ENCODE measurements at places on chromosomes 2 and 18.

DNA sequence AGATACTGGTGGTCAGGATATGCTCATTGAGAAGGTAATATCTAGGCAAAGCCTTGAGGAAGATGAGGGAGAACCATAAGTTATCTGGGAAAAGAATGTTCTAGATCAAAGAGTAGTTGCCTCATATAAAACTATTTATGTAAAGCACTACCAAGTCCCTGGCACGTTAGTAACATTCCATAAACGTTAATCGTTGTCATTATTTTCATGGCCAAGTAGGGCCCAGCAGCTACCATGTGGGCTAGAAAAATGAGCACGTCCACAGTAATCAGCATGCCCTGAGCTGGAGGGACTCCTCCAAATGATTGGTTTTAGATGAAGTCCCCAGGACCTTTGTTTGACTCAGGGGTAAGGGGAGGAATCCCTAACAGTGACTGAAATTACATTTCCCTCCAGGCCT lies 32.7 kb upstream of the AFTPH start:
- DNase-seq: no peak

DNA sequence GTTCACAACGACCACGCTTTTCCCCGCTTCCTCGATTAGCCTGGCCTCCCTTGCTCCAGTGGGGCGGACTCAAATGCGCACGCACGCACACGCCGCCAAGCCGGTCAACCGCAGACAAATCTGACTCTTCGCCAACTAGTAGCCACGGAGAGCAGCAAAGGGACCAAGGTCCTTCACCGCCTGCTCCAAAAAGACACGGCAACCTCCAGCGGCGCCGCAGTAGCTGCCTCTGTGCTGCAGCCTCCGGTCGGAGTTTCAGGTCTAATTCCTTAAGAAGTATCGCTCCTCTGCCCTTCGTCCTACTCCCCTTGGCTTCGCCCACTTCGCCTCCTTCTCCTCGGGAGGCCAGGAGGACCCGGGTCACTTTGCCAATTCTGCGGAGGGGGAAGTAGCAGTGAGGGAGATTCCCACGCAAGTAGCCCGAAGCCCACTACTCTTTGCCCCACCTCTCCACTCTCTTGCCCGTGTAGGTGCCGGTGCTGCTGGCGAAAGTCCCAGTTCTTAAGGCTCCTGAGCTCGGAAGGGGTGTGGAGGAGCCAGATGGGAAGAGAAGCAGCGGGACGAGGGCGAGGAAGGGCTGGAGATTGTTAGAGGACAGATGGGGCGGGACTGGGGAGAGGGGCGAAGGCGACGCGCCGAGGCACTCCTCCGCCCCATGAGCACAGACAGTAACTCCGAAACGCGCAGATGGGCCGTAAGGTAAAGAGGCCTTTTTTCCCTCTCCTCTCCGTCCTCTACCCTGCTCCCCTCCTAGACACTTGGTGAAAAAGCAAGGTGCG lies 615 bp downstream of the AKAIN1 start:
- DNase-seq: no peak

GRCh38 chr2:176725873-176726645 lies 456.8 kb downstream of the MTX2 start:
- no peak for DNase-seq

DNA sequence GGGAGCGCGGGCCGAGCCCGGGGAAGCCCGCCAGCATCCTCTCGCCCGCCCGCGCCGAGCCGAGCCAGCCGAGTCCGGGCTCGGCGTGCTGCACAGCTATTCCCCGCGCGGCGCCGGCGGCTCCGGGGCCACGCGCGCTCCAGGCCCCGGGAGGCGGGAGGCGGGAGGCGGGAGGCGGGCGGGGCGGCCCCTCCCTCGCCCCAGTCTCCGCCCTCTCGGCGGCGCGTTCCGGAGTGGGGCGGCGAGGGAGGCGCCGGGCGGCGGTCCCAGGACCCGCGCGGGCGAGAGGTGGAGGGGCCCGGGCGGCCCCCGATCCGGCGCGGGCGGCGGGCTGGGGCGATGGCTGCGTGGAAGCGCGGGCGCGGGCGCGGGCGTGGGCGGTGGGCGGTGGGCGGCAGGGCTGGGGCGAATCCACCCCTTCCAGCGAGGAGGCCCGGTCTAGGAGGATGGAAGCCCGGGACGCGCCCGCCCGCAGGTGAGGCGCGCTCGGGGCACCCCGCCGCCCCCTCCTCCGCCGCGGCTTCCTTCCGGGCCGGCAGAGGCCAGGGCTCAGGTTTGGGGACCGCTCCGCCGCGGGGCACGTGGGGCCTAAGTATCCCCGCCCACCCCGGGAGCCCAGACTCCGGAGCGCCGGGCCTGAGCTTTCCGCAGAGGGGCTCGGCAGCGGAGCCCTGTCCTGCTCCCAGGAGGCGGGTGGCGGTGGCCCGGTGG lies at the start of gene ADCY3:
Gene ADCY3, minus strand, starts transcription at position 140 of the 711 bp plus-strand sequence. CDS start 1,250 bp downstream, outside the sequence.
- DNase-seq: peak; percentile 21

GRCh38 chr2:120834206-120834605 lies 98.5 kb downstream of the GLI2 start:
- no peak for DNase-seq

GRCh38 chr2:119407430-119408220 lies 24.0 kb upstream of the TMEM37 start:
- DNase-seq: no peak

DNA sequence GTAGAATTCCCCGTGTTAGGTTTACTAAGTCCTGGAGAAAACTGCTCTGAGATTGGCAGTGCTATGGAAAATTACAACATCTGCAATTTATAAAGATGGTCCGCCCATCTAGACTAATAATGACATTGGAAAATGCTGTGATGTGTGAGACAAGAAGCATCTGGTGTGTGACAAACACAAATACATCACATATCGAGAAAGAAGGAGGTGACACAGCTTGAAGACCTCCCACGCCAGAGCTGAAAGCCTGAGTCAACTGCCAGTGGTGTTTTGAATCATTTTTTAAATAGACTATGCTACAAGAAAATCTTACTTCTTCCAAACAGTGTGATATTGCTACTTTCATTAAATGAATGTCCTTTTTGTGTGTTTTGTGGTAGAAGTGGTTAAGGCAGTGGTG lies 8.6 kb upstream of the ANO7 start:
- DNase-seq: no peak

- no peak for DNase-seq
Measured at GRCh38 chr2:153156743-153157142, 321.8 kb downstream of the RPRM start.

DNA sequence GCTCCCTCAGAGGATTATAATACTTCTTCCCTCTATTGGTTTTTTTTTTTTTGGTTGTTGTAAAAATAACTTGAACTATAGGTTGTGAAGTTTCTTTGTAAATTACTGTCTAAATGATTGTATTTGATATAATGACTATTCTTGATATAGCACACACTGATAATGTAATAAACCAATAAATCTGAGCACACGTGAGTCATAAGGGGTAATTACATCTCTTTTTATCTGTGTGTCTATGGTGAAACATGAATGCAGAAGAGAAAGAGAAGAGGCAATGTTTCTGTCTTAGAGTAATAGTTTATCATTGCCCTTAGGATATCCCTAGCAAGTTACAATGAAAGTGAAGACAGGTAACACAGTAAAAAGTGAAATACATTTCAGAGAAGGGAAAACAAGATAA lies 64.1 kb upstream of the RAPGEF4 start:
- no peak for DNase-seq

DNA sequence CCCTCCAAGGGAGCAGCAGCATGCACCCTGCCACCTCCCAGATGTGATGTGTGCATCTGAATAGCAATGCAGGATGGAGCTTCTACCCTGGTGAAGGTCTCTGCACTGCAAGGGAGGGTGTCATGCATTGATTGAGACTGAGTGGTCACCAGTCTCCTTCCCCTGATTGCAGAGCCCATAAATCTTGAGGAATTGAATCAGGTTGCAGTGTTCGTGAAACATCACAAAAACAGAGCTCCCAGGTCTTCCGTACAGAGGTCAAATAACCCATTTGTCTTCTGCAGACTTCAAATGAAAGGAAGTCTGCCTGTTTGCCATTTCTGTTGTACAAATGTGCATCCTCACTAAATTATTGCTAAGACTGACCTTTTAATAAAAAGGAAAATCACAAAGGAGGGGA lies 136.8 kb downstream of the WDSUB1 start:
- DNase-seq: no peak

GRCh38 chr2:106165029-106165428 lies 29.1 kb downstream of the UXS1 start:
- DNase-seq: no peak

- no peak for DNase-seq
Measured at GRCh38 chr2:240958366-240959213, 39.8 kb upstream of the SNED1 start.

- no peak for DNase-seq
Measured at GRCh38 chr2:27863146-27863545, 27.0 kb downstream of the RBKS start.

DNA sequence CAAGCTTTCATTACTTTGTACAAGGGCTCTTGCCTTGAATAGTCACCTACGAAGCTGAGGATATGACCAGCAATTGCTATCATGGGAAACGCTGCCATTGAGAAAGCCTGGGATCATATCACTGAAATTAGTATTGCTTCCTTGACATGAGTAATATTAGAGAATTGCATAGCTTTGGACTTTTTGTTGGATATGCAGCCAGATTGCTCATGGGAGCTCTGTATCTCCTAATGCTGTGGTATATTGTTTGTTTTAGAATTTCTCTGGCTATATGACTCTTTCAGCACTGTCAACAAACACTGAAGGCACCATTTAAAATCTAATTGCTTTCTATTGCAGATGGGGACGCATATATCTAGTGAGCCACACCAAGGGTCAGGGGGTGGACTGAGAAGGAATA lies 80.0 kb upstream of the WDSUB1 start:
- DNase-seq: no peak

DNA sequence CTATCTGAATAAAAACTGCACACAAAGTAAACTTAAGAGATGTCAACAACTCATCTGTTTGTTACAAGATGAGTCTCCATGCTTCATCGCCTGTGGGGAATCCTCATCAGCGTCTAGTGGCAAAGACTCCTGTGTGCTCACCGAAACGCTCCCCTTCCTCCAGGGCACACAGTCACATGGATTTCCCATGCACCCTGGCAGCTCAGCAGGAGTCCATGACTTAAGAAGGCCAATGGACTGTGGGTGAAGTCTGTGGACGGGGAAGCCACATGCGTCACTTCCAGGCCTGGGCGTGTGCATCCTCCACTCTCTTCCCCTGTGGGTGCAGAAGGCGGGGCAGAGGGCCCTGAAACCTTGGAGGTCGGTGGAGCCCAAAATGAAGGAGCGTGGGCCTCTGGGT lies 41.1 kb downstream of the ID2 start:
- no peak for DNase-seq

GRCh38 chr2:219095406-219095935 lies 34.8 kb upstream of the IHH start:
- no peak for DNase-seq

GRCh38 chr18:3175195-3175758 lies 44.5 kb downstream of the MYOM1 start:
- DNase-seq: no peak

DNA sequence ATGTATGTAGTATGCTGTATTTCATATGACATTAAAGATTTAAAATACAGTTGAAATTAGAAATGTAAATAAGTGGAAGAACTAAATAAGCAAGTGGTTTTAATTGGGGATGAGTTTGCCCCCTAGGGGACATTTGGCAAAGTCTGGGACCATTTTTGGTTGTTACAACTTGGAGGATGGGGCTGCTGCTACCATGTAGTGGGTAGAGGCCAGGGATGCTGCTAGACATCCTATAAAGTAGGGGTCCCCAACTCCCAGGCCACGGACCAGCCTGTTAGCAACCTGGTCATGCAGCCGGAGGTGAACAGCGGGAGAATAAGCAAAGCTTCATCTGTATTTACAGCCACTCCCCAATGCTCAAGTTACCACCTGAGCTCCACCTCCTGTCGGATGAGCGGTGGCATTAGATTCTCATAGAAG lies 27.9 kb upstream of the ASNSD1 start:
- DNase-seq: no peak

GRCh38 chr2:53509831-53510388 lies 257.7 kb upstream of the CHAC2 start:
- DNase-seq: no peak

DNA sequence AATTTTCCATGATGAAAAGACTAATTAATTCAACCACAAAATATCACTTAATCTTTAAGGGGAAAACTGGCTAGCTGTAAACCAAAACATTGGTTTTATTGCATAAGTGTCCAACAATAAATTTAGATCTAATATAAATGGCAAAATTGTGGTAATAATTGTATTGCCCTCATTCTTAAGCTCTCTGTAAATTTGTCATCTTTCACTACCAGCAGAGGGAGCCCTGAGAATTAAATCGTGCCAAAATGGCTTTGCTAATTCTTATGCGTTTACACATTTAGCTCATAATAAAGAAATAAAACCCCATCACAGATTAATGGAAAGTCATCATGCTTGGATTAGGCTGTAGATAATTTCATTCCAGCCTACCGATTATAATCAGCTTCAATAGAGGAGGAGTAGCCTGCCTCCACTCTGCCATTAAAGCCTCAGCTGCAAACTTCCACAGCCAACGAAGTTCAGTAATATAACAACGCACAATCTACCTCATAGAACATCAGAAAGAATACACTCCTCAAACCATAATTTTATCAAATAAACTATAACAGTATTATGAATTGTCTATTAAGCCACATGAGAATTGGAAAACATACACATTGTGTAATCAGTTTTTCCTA lies 70.0 kb upstream of the ATP5MC3 start:
- DNase-seq: no peak

- no peak for DNase-seq
Measured at GRCh38 chr2:9764153-9764778, 79.0 kb upstream of the TAF1B start.

GRCh38 chr2:232798187-232798586 lies 21.8 kb upstream of the KCNJ13 start:
- DNase-seq: no peak

GRCh38 chr2:28052691-28053090 lies 162.2 kb downstream of the BABAM2 start:
- DNase-seq: no peak

GRCh38 chr2:110948027-110948674 lies 172.6 kb upstream of the BCL2L11 start:
- DNase-seq: no peak

GRCh38 chr2:8794923-8795825 lies 42.2 kb downstream of the KIDINS220 start:
- no peak for DNase-seq

GRCh38 chr2:178914259-178914849 lies 107.1 kb upstream of the TTN start:
- peak; percentile 41 for DNase-seq

GRCh38 chr2:76569819-76570218 lies 859.1 kb upstream of the GCFC2 start:
- DNase-seq: no peak

DNA sequence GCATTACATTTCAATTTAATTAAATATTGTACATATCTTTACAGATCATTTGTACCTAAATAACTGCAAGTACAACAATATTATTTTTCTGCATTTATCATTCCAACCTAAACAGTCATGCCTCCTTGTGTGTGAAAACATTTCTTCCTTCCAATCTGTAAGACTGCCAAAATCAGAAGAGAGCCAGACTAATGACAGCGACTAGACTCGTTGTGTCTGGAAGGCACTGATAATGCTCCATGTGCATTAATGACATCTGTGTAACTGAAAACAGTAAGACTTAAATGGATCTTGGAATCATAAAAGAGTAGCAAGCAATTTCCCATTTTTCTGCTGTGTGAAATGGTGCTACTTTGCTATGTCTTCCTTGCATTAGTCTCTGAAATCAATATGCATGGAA lies 278.0 kb upstream of the DSEL start:
- DNase-seq: no peak

All from stimulated activated CD8-positive, alpha-beta memory T cell treated with anti-CD3 and anti-CD28 coated beads, Interleukin-12 subunit alpha, Interleukin-12 subunit beta, amount 100 ng/mL, for 1 hour (primary cell).